Activated CD4-positive, alpha-beta memory T cell treated with anti-CD3 and anti-CD28 coated beads, Interleukin-2, amount 10 ng/mL, durations not matched to agents 7 days and 5 days (primary cell): ENCODE measurements at places on chromosomes 13 and 19. TPM values are rescaled to one million over a fixed set of nuclear protein-coding genes. Genes with fewer than 3 reads are reported as not detected.

DNA sequence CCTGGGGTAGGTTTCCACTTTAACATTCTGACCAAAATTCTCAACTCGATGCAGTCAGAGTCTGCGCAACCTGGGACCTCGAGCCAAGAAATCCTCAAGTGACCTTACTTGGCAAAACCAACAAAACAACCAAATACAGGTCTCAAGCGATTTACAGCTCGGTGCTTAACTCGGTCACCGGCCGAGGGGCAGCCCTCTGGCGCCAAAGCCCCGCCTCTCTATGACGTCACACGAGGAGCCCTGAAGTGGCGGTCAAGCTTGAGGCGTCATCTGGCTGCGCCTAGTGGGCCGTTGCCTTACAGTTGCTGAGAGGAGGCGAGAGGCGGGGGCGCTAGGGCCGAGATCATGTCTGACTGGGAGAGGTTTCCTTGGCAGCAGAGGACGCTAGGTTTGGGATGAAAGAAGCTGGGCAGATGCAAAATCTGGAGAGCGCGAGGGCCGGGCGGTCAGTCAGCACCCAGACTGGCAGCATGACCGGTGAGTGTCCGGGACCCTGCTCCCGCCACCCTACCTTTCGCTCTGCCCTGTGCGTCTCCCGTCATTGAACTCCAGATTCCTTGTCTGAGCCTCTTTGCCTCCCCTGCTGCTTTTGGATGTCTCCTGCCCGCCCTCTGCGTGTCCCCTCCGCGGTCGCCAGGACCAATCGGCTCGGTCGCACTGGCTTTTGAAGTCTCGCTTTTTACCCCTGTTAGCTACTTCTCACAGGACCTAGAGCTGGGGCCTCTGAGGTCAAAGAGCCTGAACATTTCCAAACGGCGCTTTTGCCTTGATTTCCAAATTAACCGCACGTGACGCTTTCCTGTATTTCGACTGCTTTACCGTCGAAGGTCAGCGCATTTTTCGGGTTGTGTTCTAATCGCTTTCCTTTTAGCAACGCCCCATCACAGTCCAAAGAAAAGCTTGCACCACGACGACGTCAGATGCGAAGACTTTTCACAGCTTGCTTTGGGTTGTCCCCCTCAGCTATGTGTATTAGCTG lies at the start of gene CDADC1:
TSS of gene CDADC1 (plus strand) at position 283 of the 979 bp plus-strand sequence. CDS start at position 396, 113 bp downstream.
- peak; percentile 95 for DNase-seq
- H3K27me3 ChIP-seq: peaks cover 18% of the 10 kb centered on the region
- H3K4me1 ChIP-seq: peaks cover 43% of the 10 kb centered on the region

DNA sequence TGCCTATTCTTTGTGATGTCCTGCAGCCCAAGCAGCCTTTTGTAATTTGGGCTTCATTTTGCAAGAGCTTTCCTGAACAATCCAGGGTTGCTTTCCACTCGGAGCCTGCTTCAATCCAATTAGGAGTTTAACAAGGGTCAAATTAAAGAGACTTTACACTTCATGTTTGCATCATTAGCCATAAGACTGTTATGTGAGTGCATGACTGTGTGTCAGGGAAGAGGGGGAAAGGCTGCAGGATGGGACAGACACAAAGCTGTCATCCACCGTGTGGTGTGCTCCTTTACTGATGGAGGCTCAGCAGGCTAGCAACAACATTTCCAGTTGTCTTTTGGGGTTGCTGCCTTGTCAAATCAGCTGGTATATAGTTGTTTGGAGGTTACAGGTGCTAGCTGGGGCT lies 23.7 kb upstream of the MAB21L1 start:
- no peaks in the 10 kb centered on the region for H3K36me3 ChIP-seq
- H3K27ac ChIP-seq: no peak overlapping the region
- no peaks in the 10 kb centered on the region for H3K4me1 ChIP-seq
- H3K4me3 ChIP-seq: no peak overlapping the region

DNA sequence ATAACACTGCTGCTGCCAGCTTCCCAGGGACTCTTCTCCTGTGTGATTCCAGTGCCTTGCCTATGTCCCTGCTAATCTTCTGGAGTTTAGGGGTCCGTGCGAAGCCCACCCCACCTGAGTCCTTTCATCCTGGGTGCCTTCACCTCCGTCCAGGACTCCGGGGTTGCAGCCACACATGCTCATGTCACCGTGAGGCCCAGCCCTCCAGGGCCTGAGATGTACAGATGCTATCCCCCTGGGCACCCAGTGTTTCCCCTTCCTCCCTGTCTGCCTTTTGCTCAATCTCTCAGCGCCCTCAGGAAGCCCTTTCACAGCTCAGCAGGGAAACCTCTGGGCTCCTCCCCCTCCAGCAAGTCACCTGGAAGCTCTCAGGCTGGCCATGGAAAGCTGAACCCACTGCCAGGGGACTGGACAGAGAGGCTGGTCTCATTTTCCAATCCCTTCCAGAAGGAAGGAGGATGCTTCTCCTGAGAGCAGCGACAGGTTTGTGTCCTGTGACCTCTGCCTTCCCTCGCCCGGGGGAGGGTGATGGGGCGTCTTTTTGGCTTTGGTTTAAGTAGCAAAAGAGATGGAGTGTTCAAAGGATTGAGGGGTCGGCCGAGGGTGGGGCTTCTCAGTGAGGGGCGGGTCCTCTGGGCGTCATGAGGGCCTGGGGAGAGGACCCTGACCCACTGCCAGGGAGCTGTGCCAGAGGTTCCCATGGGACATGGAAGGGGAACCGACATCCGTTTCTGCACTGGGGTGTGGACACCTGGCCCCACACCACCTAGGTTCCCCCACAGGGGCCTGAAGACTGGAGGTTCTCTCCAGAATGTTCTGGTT lies 30.8 kb upstream of the TFDP1 start:
- DNase-seq: peak; percentile 8
- H3K27ac ChIP-seq: no peak overlapping the region
- no peaks in the 10 kb centered on the region for H3K27me3 ChIP-seq
- peaks cover 9% of the 10 kb centered on the region for H3K36me3 ChIP-seq
- H3K4me3 ChIP-seq: no peak overlapping the region
- no peaks in the 10 kb centered on the region for H3K4me1 ChIP-seq

DNA sequence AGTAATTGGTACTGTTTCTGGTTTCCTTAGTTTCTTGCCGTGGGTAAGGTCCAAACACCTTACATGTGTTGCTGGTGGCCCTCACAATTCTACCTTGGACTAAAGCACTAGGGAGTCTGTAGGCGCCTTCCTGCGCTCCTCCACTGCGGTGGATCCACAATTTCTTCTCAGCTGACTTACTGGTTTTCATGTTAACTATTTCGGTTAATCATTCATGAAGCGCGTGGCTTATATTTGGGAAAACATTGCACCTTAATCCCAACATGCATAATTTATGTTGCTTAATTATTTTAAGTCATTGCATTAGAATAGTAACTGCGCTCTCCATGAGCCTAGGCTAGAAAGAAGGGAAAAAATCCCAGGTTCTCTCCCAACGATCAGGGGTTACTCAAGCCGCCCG lies 37.7 kb downstream of the ARHGEF7 start:
- H3K4me3 ChIP-seq: peak overlapping the region; percentile 89
- peaks cover 27% of the 10 kb centered on the region for H3K4me1 ChIP-seq
- H3K27me3 ChIP-seq: peaks cover 31% of the 10 kb centered on the region
- H3K27ac ChIP-seq: peak overlapping the region; percentile 91
- H3K36me3 ChIP-seq: peaks cover 24% of the 10 kb centered on the region
- no peak for DNase-seq

GRCh38 chr19:44753932-44754749 lies 5.6 kb downstream of the BCL3 start:
- H3K27me3 ChIP-seq: no peaks in the 10 kb centered on the region
- H3K36me3 ChIP-seq: peaks cover 82% of the 10 kb centered on the region
- peak; percentile 88 for DNase-seq
- peak overlapping the region; percentile 97 for H3K27ac ChIP-seq
- H3K4me1 ChIP-seq: peaks cover 74% of the 10 kb centered on the region

- H3K4me3 ChIP-seq: peak overlapping the region; percentile 85
- peaks cover 48% of the 10 kb centered on the region for H3K4me1 ChIP-seq
- peak overlapping the region; percentile 73 for H3K27ac ChIP-seq
- no peaks in the 10 kb centered on the region for H3K27me3 ChIP-seq
- H3K36me3 ChIP-seq: no peaks in the 10 kb centered on the region
- peak; percentile 40 for DNase-seq
Measured at GRCh38 chr19:48635966-48636858, 967 bp downstream of the DBP start.

Gene ODAD3
- total RNA-seq: not detected

Gene PDE4A
- 56.2 TPM for total RNA-seq

GRCh38 chr13:45200701-45201232 lies at the start of gene KCTD4:
KCTD4 (minus strand) TSS chr13:45201045; CDS start chr13:45194567, 6,478 bp downstream.
- DNase-seq: no peak
- H3K27me3 ChIP-seq: no peaks in the 10 kb centered on the region
- H3K4me1 ChIP-seq: peaks cover 5% of the 10 kb centered on the region
- H3K36me3 ChIP-seq: peaks cover 15% of the 10 kb centered on the region
- H3K27ac ChIP-seq: no peak within 1 kb of the TSS
- no peak within 1 kb of the TSS for H3K4me3 ChIP-seq

Gene ZNF814
- 9.3 TPM for total RNA-seq

GRCh38 chr13:42107421-42107820 lies 59.0 kb downstream of the DGKH start:
- peaks cover 6% of the 10 kb centered on the region for H3K4me1 ChIP-seq
- no peak overlapping the region for H3K4me3 ChIP-seq
- H3K36me3 ChIP-seq: peaks cover 10% of the 10 kb centered on the region
- H3K27ac ChIP-seq: no peak overlapping the region
- no peaks in the 10 kb centered on the region for H3K27me3 ChIP-seq
- no peak for DNase-seq

DNA sequence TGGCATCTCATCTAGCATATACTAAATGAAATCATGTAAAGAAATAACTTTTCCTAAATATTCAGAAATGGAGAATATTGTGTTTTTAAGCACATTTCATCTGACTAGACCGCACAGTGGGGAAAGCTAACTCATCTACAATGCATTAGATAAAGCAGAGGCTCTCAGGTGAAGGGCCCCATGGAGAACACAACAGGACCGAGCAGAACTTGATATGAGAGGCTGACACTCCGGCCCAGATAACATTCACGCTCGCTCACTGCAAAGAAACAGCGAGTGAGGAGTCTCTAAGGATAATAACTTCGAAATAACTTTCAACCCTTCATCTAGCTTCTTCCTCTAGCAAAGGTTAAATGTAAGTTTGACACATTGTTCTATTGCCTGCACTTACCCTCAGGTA lies 130.6 kb downstream of the PCDH9 start:
- no peaks in the 10 kb centered on the region for H3K36me3 ChIP-seq
- no peak overlapping the region for H3K27ac ChIP-seq
- no peak for DNase-seq
- no peak overlapping the region for H3K4me3 ChIP-seq
- no peaks in the 10 kb centered on the region for H3K27me3 ChIP-seq
- no peaks in the 10 kb centered on the region for H3K4me1 ChIP-seq

GRCh38 chr13:69324090-69324886 lies 783.3 kb upstream of the ATXN8OS start:
- H3K4me3 ChIP-seq: no peak overlapping the region
- no peak overlapping the region for H3K27ac ChIP-seq
- H3K27me3 ChIP-seq: no peaks in the 10 kb centered on the region

Gene LILRB5
- not detected for total RNA-seq
